ENCODE measurements at places on chromosomes 3 and 15. TPM values are rescaled to one million over a fixed set of nuclear protein-coding genes. Genes with fewer than 3 reads are reported as not detected.

The MOBP gene
- not detected for total RNA-seq

The TJP1 gene
- 53.7 TPM for total RNA-seq

The RBM6 gene
- 46.1 TPM for total RNA-seq

The LTK gene
- 0.99 TPM for total RNA-seq

The GREM1 gene
- 364 TPM for total RNA-seq

The GOLGA6L2 gene
- not detected for total RNA-seq

The TPRA1 gene
- total RNA-seq = 35.4 TPM

The CCK gene
- 1.0 TPM for total RNA-seq

The DPPA4 gene
- 0.26 TPM for total RNA-seq

The OR5K2 gene
- not detected for total RNA-seq

The GOLGA6A gene
- not detected for total RNA-seq

The FRMD5 gene
- 4.3 TPM for total RNA-seq

The CPNE9 gene
- not detected for total RNA-seq

The DZIP1L gene
- 16.9 TPM for total RNA-seq

The SLITRK3 gene
- not detected for total RNA-seq

The ECE2 gene
- total RNA-seq = not detected

The THSD4 gene
- 58.0 TPM for total RNA-seq

The NANOGP8 gene
- total RNA-seq = not detected

The ACAN gene
- total RNA-seq = under 0.01 TPM

The CHRD gene
- 4.8 TPM for total RNA-seq

The GPX1 gene
- total RNA-seq = 447 TPM

The SPTSSB gene
- total RNA-seq = not detected

The VIPR1 gene
- total RNA-seq = not detected

The PLA1A gene
- 0.26 TPM for total RNA-seq

The CIDEC gene
- total RNA-seq = not detected

The SCAANT1 gene
- total RNA-seq = 1.7 TPM

The CCR4 gene
- not detected for total RNA-seq

The ERC2 gene
- 0.26 TPM for total RNA-seq

The CPN2 gene
- not detected for total RNA-seq

The GASK1A gene
- total RNA-seq = 1.8 TPM

The ALAS1 gene
- 61.8 TPM for total RNA-seq

The CMTM8 gene
- total RNA-seq = 0.26 TPM
